Stimulated activated CD8-positive, alpha-beta memory T cell treated with anti-CD3 and anti-CD28 coated beads, Interleukin-4, amount 100 ng/mL, for 1 hour (primary cell): ENCODE measurements at places on chromosomes 11 and 22.

GRCh38 chr22:28252539-28252938, 333.5 kb upstream of the PITPNB start:
- DNase-seq = no peak

DNA sequence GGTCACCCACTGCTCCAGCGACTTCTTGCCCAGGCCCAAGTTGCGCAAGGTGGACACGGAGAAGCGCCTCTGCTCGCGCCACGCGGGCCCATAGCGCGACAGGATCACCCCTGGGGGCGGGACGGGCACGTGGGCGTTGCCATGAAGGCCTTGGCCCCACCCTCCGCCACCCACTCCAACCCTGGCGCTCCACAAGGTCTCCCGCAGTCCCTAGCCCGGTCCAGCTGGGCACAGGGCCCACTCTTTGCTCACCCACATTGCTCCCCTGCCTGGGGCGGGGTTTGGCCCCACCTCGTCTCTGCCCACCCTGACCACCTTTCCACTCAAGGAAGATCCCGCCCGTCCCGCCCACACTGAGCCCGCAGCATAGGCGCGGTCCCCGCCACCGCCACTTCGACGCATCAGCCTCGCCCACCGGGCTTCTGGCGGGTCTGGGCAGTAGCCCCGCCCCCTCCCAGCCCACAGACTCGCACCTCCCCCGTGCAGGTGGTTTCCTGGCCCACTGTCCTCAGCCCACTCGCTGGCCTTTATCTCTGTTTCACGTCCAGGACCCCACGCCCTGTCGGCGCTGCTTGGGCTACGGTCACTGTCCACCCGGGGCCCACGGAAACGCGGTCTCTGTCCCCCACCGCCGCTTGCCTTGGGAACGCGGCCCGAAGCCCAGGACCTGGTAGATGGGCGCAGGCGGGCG, 12.3 kb upstream of the CYP2D6 start:
- DNase-seq = no peak

DNA sequence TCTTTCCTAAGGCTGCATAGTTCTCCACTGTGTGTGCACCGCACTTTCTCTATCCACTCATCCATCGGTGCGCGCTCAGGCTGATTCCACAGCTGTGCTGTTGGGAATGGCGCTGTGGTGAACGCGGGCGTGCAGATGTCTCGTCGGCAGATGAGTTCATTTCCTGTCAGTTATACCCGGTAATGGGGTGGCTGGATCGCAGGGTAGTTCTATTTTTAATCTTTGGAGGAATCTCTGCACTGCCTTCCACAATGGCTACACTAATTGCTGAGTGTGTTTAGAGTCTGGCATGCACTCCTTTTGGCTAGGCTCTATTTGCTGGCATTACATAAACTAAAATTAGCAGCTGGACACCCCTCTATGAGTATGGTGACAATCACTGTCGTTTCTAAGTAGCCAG, 27.9 kb upstream of the KRTAP5-7 start:
- no peak for DNase-seq

DNA sequence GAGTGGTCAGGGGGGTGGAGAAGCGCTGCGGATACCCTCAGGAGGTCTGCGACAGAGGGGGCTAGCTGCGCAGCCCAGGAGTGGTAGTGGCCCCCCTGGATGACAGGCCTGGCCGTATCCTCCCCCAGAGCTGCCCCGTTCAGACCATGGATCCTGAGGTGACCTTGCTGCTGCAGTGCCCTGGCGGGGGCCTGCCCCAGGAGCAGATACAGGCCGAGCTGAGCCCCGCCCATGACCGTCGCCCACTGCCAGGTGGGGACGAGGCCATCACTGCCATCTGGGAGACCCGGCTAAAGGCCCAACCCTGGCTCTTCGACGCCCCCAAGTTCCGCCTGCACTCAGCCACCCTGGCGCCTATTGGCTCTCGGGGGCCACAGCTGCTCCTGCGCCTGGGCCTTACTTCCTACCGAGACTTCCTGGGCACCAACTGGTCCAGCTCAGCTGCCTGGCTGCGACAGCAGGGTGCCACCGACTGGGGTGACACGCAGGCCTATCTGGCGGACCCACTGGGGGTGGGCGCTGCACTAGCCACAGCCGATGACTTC, 505 bp downstream of the NUDT22 start:
- DNase-seq = no peak
